ENCODE measurements at places on chromosomes 2 and 18.

DNA sequence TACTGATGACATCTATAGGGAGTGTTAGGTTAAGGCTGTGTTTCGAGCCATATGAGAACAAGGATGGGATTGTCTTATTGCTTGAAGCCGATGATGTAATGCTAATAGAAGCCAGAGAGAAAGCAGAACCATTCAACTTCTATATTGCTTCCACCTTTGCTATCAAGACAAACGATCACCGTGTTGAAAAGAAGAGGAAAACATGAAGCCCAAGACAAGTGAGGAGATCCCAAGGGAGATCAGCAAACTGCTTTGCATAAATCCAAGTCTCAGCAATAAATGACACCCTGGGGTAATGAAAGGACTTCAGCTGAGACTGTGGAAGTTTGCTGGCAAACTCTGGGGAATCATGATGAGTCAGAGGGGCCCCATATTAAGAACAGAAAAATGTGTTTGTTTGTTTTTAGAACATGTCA, 206.2 kb downstream of the NCKAP5 start:
- DNase-seq = peak; percentile 34

GRCh38 chr2:238113611-238114010, 13.5 kb downstream of the ESPNL start:
- no peak for DNase-seq

GRCh38 chr18:46373791-46374190, 269.6 kb downstream of the HAUS1 start:
- DNase-seq = no peak

DNA sequence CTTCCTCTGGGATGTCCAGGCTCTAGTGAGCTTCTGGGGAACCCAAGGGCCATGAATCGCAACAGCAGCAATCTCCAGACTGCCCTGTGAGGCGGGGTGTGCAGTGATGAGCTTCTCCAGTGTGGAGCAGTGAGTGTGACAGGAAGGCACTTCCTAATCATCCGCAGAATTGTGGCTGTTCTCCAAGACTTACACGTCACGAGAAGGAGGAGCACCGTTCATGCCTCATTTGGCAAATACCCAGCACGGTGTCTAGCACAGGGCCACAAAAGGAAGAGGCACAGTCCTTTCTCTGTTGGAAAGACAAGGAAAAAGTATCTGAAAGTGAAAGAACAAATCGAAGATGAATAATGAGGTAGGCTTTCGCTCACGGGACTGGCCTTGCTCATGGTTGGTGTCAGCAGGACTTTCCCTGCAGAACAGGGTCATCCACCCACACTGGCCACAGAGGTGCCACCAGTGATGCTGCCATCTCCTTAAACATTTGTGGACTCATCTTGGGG, 125.1 kb upstream of the HAAO start:
- DNase-seq = no peak

- no peak for DNase-seq
Measured at GRCh38 chr2:179239195-179239594, 25.4 kb downstream of the SESTD1 start.

DNA sequence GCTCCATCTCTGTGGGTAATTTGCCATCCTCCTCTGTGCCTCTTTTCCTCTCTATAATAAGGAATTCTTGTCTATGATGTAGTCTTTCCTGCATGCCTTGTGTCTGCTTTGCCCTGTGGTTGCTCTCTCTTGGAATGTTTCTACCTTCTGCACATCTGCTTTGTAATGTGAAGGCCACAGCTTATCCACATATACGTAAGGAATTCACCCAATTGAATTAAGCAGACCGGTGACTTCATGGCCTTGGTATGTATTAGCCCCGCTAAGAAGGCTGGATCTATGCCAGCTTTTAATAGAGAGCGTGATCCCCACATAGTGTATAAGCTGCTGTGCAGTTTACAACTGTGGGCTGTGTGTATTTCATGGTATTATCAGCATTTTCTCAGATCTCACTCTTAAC, 274.7 kb downstream of the RNF144A start:
- peak; percentile 35 for DNase-seq

DNA sequence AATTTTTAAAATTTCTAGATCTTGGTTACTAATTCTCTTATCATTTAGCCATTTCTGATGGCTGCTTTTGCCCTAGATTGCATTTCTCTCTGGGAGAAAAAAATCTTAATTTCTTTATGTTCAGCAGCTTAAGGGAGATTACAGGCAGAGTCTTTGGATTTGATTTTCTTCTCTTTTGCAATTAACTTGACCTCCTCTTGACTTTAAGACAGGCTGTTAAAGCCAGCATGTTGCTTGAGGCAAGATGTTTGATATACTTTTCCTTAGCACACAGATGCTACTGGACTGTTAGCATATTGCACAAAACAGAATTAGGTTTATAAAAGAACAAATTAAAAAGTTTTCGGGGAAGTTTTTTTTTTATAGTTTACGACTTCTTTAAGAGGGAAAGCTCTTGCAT, 50.0 kb downstream of the XRCC5 start:
- DNase-seq = no peak

DNA sequence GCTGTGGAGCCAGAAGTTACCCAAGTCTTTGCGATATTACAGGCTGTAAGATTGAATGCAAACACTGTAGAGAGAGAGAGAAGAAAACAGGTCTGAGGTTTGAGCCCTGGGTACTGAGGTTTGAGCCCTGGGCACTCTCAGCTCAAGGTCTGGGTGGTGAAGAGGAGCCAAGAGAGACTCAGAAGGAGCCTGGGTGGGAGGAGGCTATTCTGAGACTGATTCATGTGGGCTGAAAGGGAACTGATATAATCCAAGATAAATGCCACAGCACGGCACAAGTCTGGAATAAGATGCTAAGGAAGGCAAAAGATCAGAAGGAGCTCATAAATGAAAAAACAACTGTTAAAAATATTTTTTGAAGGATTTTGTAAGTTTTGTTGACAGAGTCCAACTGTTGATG, 407.6 kb upstream of the HS6ST1 start:
- no peak for DNase-seq

DNA sequence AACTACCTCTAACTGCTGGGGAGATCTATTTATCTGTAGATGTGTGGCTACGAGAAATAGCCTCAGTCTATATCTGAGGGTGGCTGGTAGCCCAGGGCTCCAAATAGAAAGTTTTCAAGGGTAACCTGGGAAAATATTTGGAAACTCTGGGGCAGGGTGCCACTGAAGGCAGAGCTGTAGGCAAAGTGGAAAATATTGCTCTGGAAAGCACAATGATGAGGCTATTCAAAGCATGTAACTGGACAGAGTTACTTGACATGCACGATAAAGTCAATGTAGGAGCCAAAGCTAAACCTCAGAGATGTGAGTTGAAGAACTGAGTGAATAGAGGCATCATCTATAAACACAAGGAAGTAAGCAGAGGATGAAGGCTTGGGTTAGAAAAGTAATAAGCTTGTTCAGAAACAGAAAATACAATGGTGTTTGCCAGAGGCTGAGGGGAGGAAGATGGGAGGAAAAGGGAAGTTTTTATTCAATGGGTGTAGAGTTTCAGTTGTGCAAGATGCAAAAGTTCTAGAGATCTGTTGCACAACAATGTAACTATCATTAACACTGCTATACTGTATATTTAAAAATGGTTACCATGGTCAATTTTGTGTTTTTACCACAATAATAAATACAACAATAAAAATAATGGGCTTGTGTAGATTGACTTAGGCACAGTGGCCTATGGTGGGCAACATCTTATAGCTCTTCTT, 171.6 kb downstream of the MBD2 start:
- DNase-seq = no peak

DNA sequence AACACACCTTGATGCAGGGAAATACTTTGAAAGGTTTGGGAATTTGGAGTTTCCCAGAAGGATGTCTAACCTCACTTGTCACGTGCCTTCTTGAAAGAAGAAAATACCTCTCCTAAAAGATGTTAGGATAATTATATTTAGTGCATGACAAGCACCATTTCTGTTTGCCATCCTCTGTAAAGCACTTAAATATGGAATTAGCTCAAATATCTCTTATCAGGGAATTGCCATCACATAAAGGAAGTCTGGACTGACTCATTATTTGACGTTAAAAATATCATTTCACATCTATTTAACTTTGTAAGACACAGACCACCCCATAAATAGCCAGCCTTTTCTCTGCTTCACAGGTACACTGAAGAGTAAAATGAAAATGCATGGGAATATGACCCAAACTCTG, 140.1 kb downstream of the STK39 start:
- peak; percentile 98 for DNase-seq

- no peak for DNase-seq
Measured at GRCh38 chr2:579351-579886, 97.8 kb downstream of the TMEM18 start.

DNA sequence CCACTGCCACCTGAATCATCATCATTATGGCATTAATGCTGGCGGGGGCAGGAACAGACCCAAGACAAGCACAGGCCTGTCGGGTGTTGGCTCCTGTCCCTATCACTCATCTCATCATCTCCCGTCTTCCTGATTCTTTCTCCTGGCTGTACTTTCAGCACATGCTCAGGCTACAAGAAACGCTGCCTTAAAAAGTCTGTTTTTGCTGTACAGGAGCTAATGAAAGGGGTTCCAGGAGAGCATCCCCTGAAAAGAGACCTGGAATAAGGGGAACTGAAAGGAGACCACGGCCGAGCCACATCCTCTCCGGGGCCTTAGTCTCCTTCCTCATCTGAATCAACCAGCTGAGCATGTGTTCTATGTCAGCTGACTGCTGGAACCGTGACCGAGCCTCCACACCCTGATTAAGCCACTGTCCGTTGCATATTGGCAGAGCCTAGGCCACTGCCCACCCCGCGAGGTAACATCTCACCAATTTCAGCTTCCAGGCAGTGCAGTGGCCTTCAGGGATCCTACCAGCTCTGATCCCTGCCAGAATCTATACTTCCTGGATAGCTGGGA, 62.6 kb downstream of the DNMT3A start:
- no peak for DNase-seq

DNA sequence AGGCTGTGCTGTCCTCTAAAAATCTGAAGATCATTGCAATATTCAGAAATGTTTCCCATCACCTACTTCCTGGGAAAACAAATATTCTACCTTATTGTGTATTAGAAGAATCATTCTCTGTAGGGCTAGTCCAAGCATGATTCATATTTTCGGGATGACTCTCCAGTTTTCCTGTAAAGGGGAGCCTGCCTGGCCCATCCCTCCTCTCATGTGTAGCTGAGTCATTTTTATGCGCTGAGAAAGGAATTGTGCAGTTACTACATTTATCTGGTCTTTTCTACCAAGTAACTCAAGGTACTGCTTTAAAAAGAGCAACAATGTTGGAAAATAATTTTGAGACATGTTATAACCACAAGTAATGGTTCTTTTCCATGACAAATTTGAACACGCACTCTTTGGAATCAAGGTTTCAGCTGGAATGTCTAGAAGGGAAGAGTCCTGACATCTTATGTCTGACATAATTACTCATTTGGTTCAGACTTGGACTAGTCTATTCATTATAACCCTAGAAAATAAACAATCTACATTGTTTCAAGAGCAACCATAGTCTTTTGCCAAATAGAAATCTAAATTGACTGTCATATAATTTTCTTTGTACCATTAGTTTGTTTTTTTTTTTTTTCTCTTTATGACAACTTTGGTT, 6.6 kb downstream of the DSG3 start:
- no peak for DNase-seq

DNA sequence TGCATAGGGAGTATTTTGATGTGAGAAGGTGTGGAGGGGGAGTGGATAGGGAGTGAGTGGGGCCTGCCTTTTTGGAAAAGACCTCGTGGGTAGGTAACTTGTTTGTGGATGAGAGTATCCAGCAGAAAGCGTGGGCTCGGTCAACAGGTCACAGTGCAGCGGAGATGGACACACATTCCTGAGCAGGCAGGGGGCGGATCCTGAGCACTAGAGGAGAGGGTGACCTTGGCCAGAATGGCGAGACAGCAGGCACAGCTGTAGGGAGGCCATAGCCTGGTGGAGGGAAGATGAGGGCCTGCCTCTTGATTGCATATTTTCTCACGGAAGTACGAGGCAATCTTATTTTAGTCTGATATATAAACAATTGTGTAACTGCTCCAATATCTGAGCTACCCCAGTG, 3.6 kb upstream of the MC2R start:
- DNase-seq = no peak

DNA sequence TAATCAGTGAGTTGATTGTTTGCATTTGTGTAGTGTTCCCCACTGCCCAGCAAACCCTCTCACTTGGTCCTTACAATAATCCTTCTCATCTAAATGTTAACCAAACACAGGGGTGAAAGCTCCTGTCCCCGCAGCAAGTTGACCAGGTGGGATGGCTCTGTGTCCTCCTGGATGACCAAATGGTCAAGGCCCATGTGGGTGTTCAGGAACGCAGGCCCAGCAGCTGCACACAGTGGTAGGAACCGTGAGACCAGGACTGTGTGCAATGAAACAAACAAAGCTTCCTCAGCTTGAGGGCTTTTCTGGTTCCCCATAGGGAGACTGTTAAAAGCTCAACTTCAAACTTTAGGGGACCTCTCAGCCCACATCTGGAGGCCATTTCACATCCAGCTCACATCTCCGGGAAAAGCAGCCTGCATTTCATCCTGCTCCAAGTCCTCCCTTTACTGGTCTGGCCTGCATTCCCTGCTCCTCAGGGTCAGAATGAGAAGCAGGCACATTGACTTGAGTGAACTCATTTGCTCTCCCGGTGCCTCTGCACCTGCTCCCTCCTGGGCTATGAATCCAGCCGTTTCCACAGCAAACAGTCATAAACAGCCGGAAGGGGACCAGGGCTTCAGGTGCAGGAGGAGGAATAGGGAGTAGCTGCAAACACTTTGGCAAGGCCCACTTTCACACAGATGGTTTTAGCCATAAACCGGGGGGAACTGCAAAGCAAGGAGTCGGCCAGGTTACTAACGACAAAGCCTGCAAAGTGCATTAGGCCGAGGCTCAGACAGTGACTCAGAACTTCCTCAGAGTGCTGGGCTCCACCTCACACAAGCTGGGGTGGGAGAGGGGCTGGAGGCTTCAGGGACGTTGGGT, 144.7 kb downstream of the CAPN13 start:
- DNase-seq = no peak

DNA sequence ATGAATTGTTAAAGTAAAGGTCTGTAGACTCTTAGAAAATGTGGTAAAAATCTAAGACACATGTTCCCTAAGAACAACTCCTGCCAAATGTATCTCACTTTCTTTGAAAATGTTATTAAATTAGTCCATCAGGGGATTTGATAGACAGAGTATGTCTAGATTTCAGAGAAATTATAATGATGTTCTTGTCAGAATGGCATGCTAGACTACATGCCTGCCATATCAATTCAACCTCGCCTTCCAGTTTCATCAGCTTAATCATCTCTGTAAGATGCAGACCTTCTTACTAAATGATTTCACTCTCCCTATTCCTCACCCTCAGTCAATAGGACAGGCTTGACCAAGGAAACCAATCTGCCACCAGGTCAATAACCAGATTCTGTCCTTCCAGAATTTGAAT, 368.4 kb downstream of the TXNL1 start:
- DNase-seq = no peak

DNA sequence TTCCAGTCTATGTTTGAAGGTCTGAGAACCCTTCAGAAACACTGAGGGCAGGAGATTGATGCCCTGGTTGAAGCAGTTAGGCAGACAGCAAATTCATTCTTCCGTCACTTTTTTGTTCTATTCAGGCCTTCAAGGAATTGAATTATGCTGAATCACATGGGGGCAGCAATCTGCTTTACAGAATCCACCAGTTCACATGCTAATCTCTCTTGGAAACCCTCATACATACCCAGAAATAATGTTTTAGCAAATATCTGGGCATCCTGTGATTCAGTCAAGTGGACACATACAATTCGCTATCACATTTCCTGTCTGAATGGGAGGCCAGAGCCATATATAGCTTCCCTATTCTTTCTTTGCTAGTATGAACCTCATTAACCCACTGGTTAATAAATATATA, 301.4 kb upstream of the CNTNAP5 start:
- no peak for DNase-seq
